ENCODE measurements at places on chromosomes 16 and 17.

DNA sequence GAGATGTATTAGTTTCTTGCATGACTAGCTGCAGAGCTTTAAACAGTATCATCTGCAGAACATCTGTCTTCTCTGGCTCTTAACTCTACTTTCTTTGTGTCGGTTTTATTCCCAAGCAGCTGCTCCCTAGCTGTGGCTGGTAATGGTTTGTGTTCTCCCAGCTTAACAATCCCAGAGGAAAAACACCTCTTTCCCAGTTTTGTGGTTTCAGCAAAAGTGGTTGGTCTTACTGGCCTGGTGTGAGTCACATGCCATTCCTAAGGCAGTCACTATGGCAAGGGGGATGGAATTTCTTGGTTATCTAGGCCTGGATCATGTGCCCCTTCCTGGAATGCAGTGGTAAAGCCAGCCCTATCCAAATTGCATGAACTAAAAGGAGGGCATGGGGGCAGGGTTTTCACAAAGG is 27.5 kb downstream of the OMG start:
- peak; percentile 30 for DNase-seq

GRCh38 chr17:9844153-9844552 is 18.4 kb downstream of the GLP2R start:
- DNase-seq: no peak

DNA sequence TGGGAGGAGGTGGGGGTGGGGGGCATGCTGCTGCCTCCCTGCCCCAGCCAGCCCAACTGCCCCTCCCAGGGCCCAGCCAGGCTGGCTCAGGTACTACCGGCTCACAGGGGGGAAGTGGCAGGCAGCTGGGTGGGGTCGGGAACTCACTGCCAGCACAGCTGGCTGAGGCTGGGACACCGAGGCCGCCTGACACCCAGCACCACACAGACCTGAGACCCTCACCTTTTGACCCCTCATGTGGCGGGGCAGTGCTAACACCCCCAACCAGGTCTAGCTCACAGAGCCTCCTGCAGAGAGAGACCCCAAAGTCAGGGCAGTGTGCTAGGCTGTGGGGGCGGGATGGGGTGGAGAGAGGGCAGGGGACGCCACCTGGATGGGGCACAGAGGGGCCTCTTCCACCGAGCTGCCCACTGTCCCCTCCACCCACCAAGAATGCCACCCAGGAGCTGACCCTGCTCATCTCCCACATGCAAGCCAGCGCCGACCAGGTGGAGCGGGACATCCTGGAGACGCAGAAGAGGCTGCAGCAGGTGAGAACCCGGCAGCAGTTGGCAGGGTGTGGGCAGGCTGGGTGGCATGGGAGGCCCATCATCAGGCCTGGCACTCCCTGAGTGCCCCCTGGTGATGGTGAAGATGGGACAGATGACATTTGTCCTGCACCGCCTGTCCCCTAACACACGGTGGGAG is 3.0 kb downstream of the EVPLL start:
- no peak for DNase-seq

DNA sequence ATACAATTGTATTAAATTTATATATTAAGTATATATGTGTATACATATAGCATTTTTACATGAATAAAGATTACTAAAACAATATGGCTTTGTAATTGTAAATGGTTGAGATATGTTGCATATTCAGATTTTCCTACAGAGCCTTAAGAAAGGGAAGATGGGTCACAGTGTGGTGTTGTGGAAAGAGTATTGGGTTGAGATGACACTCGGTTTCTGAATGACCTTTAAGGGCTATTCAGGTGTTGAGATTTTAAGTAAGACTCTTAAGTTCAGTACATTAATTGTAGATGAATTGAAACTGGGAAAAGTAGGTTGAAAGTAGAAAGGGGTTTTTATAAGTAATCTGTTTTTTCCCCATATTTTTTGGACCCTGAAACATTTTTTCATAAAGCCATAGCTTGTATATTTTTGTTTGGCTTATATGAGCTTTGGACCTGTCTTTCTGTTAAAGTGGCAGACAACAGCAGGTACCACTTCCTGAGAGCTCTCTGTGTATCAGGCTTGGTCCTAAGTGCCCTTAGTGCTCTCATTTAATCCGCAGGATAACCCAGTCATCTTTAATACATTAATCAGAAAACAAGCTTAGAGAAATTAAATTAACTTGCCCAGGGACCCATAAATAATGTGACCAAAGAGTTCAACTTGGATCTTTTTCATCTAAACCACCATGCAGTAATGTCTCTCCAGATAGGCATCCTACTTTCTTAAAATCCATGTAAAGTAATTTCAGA is 48.5 kb upstream of the MRC2 start:
- no peak for DNase-seq

GRCh38 chr17:72588961-72589360 is 468.1 kb downstream of the SOX9 start:
- DNase-seq: no peak

DNA sequence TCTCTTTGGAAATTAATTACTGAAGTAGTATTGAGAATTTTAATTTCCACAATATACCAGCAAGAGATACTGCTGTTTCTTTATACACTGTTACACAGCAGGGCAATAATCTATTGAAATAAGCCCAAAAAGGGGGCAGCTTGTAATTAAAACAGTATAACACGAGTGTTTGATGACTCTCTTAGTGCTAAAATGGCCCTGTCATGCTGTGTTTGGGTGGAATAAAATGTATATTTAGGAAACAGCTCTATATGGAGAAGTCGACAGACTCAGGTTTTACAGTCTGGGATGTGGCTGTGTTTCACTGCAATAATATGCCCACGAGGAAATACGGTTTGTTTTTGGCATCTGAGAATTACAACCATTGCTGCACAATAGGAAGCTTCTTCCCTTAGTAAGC is 537.7 kb upstream of the HSBP1 start:
- no peak for DNase-seq

GRCh38 chr16:24820522-24820921 is 25.2 kb upstream of the SLC5A11 start:
- no peak for DNase-seq

DNA sequence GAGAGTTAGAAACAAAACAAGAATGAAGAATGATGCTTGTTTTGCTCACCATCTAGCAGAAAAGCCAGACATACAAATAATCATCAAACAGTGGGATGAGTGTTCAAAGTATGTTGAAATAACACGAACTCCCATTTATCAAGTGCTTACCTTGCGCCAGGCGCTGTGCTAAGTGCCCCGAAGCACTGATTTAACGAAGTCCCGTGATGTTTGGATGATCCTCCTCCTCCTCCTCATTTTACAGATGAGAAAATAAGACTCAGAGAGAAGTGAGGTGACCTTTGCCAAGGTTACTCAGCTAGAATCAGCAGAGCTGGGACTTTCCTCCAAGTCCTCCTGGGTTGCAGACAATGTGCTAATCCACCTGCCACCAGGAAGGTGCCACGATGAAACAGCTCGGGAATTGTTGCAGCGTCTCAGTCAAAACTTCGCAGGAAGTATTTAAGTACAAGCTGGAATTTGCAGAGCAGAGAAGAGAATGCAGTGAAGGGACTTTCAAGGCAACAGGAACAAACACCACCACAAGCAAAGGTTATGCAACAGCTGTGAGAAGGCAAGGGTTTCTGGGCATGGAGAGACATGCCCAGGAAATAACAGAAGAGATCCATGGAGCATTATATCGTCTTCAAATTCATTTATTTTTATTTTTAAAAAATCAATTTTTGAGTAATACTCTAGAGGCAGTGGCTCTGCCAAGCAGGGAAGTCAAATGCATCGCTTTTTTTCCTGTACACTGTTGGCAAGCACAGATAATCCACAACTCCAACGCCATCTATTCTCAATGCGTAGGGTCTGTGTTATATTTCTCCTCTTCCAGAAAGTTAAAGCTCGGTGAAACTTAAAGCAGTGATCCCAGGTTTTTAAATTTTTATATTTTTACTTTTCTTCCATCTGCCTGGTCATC is 11.1 kb downstream of the PRCD start:
- no peak for DNase-seq

DNA sequence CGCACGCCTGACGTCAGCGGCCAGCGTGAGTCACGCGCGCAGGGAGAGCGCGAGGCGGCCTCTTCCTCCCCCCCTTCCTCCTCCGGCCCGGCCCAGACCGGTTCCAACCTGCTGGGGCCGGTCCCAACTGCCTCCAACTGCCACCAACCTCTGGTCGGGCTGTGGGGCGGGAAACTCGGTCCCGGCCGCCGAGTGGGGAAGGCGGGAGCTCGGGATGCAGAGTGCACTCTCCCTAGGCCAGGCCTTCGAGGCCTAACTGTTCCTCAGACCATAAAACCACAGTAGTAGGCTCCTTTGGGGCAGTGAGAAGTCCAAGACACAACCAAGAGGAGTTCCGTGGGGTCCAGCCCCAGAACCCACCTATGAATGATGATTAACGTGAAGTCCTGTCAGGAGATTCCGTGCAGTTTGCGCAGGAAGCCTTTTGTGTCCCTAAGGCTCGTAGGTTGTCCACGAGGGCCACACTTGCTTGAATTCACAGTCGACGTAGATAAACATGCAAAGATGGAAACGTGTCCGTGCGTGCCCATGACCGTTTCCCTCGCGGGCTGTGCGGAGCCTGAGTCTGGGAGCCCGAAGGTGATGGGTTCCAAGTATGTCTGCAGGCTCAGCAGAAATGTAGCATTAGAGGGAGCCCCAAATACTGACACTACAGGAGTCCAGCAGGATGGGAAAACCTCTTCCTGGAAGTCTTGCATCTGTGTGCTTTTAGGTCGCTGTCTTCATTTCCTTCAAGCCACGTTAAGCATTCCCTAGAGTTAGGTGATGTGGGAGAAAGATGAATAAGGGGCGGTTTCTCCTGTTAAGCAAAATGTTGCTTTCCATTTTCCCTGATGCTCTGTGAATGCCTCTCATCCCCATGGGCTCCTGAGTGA is 647 bp downstream of the UNK start:
- DNase-seq: peak; percentile 97

- DNase-seq: peak; percentile 61
These were observed 5.6 kb upstream of the HSBP1 start for GRCh38 chr16:83802135-83802534.

DNA sequence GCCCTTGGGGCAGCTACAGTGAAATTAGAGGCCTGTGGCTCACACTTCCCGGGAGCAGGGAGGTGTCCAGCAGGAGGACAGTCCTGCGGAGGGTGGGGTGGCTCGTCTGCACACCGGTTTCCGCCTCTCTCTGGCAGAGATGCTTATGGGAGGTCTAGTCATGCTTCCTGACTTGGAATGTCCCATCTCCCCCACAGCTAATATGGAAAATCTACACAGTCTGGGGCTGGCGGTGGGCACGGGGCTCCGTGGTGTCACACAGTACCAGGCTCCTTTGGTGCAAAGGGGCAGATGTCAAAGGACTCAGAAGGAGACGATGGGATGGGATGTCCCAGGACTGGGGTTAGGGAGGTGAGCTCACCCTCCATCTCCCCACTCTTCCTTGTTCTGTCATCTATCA is 44.1 kb upstream of the DOC2B start:
- DNase-seq: no peak
